ENCODE measurements at places on chromosomes 7 and 10.

DNA sequence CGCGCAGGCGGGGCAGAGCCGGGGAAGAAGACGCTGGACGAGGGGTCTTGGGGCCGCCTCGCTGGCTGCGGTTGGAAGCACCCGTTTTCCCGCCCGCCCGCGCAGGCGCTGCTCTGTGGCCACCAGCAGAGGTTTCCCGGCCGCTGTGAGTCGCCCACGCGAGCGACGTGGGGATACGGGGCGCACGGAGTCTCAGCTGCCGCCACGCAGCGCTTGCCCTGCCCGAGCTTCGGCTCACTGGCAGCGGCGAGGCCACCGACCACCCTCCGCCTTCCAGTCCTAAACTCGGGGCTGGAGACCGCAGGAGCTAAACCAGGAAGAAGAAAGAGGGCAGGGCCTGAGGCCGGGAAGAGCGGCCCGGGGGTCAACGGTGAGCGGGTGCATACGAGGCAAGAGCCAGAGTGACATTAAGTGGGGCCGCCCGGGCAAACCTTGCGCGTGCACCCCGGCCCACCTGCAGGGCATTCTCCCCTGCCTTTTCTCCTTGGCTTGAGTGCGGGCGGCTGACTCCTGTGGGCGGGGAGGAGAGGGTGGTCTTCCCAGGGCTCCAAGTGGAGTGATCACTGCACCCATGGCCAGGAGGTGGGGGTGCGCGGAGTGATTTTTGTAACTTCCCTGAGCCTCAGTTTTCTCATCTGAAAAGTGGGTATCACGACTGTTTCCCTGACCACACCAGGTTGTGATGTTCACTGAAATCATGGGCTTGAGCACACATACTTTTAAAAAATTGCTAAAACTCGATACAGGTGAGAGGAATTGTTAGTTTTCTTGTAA, 7.1 kb upstream of the EMX2 start:
- peak; percentile 22 for DNase-seq

- peak; percentile 2 for DNase-seq
These were observed 5.1 kb upstream of the PLEKHS1 start for GRCh38 chr10:113746217-113746957.

GRCh38 chr7:103423467-103424179, 22.4 kb downstream of the SLC26A5 start:
- no peak for DNase-seq

- no peak for DNase-seq
These were observed 4.2 kb downstream of the NUB1 start for GRCh38 chr7:151345576-151346469.

- no peak for DNase-seq
These were observed 317.1 kb upstream of the KLF6 start for GRCh38 chr10:4101918-4102654.

DNA sequence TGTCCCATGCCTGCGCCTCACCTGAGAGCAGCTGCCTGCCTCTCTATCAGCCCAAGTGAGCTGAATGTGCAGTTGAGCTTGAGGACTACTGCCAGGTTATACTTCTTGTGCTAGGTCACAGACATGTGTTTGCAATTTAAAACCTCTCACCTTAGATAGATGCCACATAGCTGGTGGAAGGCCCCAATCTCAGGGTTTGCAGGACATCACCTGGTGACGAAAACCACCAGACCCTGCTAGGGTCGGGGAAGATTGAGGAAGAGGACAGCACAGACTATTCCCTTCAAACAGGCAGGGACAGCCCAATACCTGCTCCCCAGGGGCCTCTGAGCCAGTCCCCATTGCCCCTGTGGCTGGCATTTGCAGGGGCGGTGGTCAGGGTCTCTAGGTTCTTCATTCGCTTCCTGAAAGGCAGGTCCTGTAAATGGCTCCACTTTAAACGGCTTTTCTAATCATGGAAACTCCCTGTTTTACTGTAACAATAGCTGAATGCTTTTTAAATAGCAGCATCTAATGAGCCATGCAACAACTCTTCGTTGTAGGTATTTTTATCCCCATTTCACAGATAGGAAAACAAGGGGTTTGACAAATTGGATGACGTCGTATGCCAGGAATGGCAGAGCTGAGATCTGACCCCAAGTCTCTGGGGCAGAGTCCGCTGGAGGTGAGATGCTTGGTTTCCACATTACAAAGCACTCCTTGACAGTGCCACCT, 80.1 kb downstream of the EMX2 start:
- no peak for DNase-seq

- no peak for DNase-seq
These were observed 58.0 kb upstream of the PAX2 start for GRCh38 chr10:100687143-100688003.

DNA sequence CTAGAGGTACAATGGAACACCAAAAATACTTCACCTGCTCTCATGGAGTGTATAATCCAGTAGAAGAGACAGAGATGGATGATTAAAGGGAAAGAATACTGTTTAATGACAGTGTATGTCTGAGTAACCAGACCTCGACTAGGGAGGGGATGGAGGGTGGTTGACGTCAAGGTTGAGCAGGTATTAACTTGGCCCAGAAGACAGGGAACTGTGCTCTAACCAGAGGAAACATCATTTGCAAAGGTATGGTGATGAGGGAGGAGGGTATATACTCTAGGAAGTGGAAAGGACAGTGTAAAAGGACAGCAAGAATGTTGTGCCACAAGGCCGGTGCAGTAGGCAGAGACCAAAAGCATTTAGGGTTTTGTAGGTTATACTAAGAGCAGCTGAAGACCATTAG, 2.9 kb downstream of the MIOS start:
- DNase-seq: no peak

DNA sequence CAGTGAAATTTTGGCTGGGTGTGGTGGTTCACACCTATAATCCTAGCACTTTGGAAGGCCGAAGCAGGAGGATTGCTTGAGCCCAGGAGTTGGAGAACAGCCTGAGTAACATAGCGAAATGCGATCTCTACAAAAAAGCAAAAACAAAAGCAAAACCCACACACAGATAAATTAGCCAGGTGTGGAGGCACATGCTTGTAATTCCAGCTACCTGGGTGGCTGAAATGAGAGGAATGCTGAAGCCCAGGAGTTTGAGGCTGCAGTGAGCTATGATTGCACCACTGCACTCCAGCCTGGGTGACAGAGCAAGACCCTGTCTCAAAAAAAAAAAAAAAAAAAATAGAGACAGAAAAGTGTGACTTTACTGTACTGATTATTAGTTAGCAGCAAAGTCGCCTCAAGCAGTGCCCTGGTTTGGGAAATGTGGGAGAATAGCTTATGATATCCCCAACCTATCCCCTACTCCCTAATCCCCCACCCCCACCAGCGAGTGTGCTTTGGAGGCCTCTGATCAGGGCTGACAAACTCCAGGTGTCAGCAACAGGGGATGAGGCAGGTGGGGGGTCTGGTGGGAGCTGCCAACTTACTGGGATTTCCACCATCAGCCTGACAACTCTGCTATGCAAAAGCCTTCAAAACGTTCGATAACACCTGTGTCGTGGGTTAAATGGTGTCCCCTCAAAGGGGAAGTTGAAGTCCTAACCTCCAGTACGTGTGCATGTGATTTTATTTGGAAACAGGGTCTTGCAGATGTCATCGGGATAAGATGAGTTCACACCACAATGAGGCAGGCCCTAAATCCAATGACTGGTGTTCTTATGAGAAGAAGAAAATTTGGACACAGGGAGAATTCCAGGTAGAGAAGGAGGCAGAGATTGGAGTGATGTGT, 124.7 kb upstream of the SDK1 start:
- no peak for DNase-seq

GRCh38 chr10:91284486-91285090, 64.1 kb downstream of the PCGF5 start:
- no peak for DNase-seq

- DNase-seq: peak; percentile 35
These were observed 19.0 kb upstream of the CPN1 start for GRCh38 chr10:100100651-100101184.

GRCh38 chr7:100472121-100472851, 6.7 kb downstream of the TSC22D4 start:
- DNase-seq: no peak

DNA sequence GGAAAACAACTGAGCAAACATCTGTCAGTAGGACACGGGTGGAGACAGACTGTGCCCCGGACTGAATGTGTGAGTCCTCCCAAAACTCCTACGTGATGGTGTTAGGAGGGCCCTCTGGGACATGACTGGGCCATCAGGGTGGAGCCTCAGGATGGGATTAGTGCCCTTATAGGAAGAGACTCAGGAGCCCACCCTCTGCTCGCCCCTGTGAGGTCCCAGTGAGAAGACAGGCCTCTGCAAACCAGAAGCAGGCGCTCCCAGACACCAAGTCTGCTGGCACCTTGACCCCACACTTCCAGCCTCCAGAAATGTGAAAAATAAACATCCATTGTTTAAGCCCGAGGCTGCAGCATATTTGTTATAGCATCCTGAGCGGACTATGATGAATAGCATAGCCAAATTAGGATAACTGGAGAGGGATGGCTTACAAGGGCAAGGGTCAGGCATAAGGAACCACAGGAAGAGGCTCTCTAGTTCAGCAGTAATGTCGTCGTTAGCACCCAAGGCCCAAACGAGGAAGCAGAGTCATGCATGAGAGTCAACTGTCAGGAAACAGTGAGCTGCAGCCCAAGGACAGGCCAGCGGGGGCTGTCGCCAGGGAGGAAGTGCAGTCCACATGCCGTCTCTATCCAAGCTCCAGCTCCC, 50.6 kb downstream of the PTPRN2 start:
- DNase-seq: no peak

DNA sequence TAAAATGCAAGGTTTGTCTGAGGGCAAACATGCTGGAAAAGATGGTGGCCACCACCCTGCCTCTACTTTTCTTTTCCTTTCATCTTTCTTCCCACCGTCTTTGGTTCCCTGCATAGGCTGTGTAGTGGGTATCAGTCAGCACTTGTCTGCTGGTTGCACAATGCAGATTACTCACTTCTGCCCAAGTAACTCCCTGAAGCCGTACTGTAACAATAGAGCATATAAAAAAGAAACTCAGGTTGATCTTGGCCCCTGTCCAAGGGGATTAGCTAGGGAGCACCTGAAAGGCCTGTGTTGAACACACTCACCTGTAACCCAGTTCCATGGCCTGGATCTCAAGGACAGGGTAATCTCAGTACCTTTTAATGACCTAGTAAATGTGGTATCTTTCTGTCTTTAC, 533.0 kb upstream of the GALNT17 start:
- peak; percentile 68 for DNase-seq

- peak; percentile 93 for DNase-seq
These were observed 122.8 kb downstream of the UBE2H start for GRCh38 chr7:129829737-129830631.

Data from Daoy (cell line).